Activated naive CD8-positive, alpha-beta T cell treated with anti-CD3 and anti-CD28 coated beads for 36 hours (primary cell): ENCODE measurements at places on chromosomes 5 and 9. TPM values are rescaled to one million over a fixed set of nuclear protein-coding genes. Genes with fewer than 3 reads are reported as not detected.

DNA sequence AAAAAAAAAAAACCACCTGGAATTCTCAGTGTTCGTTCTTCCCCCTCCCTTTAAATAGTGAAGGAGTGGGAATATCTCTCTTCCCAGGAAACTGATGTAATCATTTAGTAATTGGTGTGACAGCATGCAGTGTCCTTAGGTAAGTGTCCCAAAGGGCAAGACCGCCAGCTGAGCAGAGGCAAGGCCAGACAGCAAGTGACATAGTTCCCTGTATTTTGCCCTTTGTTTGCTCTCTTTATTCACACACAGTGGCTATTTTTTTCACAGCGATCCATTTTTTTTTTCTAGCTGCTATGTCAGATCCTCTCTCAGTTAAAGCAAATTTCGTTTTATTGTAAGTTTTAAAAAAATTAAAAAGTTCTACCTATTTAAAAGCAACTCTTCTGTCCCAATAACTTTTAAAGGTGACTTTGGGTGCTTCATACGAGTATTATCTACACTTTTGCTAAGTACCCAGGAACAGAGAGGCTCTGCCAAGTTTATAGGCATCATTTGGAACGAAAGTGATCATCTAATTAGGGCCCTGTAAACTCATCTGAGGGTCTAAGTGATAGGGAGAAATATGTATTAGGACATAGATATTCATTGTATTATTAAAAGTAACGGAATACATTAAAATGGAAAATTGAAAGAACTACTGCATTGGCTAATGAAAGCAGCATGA lies 98.2 kb upstream of the ALDH1A1 start:
- H3K4me1 ChIP-seq, result peaks cover 2% of the 10 kb centered on the region
- no peak for DNase-seq
- no peaks in the 10 kb centered on the region for H3K36me3 ChIP-seq
- H3K27me3 ChIP-seq, result peaks cover 9% of the 10 kb centered on the region
- H3K27ac ChIP-seq, result no peak overlapping the region
- H3K4me3 ChIP-seq, result no peak overlapping the region

DNA sequence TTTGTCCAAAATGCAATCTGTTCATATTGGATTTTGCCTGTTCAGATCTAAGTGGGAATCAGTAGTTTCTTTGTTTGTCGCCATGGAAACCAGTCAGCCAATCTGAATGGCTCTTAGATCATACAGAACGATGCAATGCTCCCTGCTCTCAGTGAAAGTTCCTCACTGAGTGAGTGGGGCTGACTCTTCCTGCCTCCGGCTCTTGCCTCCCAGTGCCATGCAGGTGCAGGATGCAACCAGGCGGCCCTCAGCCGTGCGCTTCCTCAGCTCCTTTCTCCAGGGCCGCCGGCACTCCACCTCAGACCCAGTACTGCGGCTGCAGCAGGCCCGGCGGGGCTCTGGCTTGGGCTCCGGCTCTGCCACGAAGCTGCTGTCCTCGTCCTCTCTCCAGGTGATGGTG lies at the start of gene PTPDC1:
PTPDC1 (plus strand) TSS at position 151 of the 400 bp plus-strand sequence; CDS start at position 218, 67 bp downstream.
- H3K4me1 ChIP-seq, result peaks cover 6% of the 10 kb centered on the region
- no peaks in the 10 kb centered on the region for H3K27me3 ChIP-seq
- H3K27ac ChIP-seq, result no peak within 1 kb of the TSS
- H3K36me3 ChIP-seq, result peaks cover 2% of the 10 kb centered on the region
- H3K4me3 ChIP-seq, result no peak within 1 kb of the TSS

DNA sequence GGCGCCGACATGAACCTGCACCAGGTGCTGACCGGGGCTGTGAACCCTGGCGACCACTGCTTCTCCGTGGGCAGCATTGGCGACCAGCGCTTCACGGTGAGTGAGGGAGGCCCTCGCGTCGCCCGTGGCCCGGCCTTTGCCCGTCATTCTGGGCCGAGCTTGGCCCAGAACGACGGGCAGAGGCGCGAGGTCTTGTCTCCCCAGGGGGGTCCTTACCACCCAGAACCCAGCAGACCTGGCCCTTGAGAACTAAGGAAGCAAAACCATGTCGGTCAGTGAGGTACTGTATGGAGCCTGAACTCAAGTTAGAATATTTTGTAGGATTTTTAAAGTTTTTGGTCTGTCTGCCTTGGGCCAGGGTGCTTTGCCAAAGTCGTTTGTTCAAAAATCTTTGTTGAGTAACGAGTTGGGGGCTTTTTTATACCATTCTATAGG lies 691 bp downstream of the DMXL1 start:
- H3K27ac ChIP-seq, result peak overlapping the region; percentile 78
- H3K4me1 ChIP-seq, result peaks cover 32% of the 10 kb centered on the region
- H3K4me3 ChIP-seq, result peak overlapping the region; percentile 94
- peaks cover 6% of the 10 kb centered on the region for H3K36me3 ChIP-seq

DNA sequence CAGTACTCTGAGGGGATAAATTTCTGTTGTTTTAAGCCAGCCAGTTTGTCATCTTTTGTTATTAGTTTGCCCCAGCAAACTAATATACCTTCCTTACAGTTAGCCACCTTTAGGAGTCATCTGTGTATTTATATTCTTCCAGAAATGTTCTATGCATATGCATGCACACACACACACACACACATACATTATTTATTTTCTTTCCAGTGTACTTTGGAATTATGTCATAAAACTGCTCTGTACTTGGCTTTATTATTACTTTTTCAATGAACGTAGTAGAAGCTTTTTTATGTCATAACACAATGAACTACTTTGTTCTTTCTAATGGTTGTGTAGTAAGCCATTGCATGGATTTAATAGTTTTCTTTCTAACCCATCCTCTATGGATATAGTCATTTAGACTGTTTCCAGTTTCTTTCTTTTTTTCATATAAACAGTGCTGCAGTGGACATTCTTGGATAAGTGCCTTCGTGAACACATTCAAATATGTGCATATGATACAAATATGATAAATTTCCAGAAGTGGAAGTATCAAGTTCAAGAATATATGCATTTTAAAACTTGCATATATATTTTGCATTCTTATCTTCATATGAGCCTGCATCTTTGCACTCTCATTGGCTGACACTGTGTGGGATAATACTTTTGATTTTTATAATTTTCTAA lies 26.6 kb upstream of the DAB2 start:
- no peaks in the 10 kb centered on the region for H3K4me1 ChIP-seq
- H3K27ac ChIP-seq, result no peak overlapping the region
- H3K36me3 ChIP-seq, result no peaks in the 10 kb centered on the region
- peaks cover 28% of the 10 kb centered on the region for H3K27me3 ChIP-seq

- H3K36me3 ChIP-seq, result no peaks in the 10 kb centered on the region
- H3K27me3 ChIP-seq, result no peaks in the 10 kb centered on the region
- no peak overlapping the region for H3K4me3 ChIP-seq
- H3K27ac ChIP-seq, result no peak overlapping the region
- DNase-seq, result no peak
Measured at GRCh38 chr5:68949256-68949655, 144.6 kb upstream of the SLC30A5 start.

DNA sequence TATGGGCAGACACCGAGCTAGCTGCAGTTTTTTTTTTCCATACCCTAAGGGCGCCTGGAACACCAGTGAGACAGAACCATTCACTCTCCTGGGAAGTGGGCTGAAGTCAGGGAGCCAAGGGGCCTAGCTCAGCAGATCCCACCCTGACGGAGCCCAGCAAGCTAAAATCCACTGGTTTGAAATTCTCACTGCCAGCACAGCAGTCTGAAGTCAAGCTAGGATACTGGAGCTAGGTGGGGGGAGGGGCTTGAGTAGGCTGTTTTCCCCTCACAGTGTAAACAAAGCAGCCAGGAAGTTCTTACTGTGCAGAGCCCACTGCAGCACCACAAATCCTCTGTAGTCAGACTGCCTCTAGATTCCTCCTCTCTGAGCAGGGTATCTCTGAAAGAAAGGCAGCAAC lies 151.7 kb upstream of the HCN1 start:
- H3K4me3 ChIP-seq, result no peak overlapping the region
- no peaks in the 10 kb centered on the region for H3K27me3 ChIP-seq
- H3K27ac ChIP-seq, result no peak overlapping the region
- no peak for DNase-seq
- no peaks in the 10 kb centered on the region for H3K4me1 ChIP-seq
- H3K36me3 ChIP-seq, result no peaks in the 10 kb centered on the region

GRCh38 chr5:98428806-98429205 lies 344.7 kb upstream of the RGMB start:
- no peak for DNase-seq
- H3K4me1 ChIP-seq, result peaks cover 4% of the 10 kb centered on the region

ADGRD2 gene
- total RNA-seq, result not detected

SKP2 gene
- 63.4 TPM for total RNA-seq

TIMD4 gene
- total RNA-seq, result 1.2 TPM

PDE6A gene
- total RNA-seq, result not detected
